CD4-positive, alpha-beta T cell treated with Interferon alpha-2 for 1 hour (primary cell): ENCODE measurements at places on chromosomes 4 and X.
A peak's percentile ranks its signal among the peaks of the same experiment; 100 is the strongest.

DNA sequence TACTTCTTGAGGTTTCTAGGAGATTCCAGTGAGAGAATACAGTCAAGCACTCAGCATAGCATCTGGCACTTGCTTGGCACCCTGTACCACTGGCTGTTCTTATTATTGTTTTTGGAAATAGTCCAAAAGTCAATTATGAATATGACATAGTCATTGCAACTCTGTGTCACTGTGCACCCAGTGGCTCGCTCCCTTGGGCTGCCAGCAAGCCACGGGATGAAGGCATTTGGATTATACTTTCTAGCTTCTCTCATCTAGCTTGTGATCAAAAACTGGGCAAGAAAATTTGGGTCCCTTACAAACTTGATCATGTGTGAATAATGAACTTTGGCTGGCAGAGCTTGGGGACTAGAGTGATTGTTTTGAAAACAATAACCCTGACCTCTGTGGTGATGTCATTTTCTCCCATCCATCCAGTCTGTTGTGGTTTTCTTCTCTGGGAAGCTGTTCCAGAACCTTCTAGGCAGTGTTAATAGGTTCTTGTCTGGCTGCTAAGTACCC, 32.7 kb upstream of the LIMCH1 start:
- DNase-seq = no peak

- no peak for DNase-seq
Observed at GRCh38 chr4:102321260-102321995, 23.9 kb downstream of the SLC39A8 start.

GRCh38 chrX:103183912-103184311, 31.0 kb upstream of the BEX4 start:
- no peak for DNase-seq

DNA sequence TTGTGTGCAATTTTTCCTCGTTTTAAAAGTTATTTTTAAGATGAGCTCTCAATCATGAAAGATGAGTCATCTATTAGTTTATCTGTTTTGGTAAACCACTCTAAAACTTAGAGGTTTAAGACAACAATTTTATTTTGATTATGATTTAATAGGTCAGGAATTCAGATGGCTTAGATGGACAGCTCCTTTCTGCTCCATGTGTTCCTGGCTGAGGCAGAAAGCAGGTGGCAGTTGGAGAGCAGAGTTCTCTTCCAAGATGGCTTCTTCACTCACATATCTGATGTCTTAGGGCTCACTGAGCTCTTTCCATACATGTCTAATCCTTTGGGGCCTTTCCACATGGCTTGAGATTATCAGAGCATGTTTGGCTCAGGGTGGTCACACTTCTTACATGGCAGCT, 48.3 kb upstream of the GRPR start:
- DNase-seq = no peak

- DNase-seq = no peak
Observed at GRCh38 chr4:153362184-153362583, 17.7 kb downstream of the MND1 start.

DNA sequence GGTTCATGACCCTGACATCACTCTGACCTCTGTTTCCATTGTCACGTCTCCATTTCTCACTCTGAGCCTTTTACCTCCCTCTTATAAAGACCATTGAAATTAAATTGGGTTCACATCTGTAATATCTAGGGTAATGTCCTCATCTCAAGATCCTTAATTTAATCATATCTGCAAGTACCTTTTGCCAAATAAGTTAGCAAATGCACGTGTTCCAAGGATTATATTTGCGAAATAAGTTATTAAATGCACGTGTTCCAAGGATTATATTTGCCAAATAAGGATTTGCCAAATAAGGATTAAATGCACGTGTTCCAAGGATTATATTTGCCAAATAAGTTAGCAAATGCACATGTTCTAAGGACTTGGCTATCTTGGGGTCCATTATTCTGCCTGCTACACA, 938.0 kb downstream of the NLGN4X start:
- no peak for DNase-seq

- DNase-seq = no peak
Observed at GRCh38 chr4:156725257-156725656, 246.3 kb downstream of the PDGFC start.

GRCh38 chr4:82508806-82509428, 52.9 kb downstream of the TMEM150C start:
- DNase-seq = no peak

- DNase-seq = no peak
Observed at GRCh38 chr4:142861351-142861750, 15.2 kb upstream of the INPP4B start.

GRCh38 chr4:39320381-39321115, 45.6 kb downstream of the RFC1 start:
- no peak for DNase-seq

DNA sequence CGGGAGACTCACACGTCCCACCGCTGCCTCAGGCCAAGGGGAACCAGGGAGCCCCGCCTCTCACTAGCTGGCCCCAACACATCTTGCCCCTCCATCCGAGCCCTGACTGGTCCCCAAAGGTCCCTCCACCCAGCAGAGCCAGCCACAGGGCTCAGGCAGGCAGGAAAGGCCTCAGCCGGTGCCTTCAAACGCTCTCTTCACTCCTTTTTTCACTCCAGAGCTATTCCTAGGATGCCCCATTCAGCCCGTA, 1.5 kb upstream of the ARHGAP4 start:
- DNase-seq = no peak

DNA sequence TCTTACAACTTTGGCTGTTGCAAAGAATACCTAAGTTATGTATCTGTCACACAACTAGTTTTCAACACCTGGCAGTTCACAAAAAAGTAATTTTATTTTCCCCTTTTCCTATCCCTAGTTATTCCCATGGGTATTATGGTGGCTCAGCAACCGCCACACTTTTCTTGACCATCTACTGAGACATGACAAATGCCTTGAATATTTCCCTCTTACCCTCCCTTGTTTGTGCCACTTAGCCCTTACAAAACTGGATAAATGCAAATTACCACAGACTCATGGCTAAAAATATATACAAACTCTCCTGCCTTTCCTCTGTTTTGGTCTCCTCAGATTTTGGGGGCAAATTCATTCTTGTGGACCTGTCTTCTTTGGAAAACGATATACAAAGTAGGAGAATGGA, 72.1 kb downstream of the AMOT start:
- DNase-seq = no peak

DNA sequence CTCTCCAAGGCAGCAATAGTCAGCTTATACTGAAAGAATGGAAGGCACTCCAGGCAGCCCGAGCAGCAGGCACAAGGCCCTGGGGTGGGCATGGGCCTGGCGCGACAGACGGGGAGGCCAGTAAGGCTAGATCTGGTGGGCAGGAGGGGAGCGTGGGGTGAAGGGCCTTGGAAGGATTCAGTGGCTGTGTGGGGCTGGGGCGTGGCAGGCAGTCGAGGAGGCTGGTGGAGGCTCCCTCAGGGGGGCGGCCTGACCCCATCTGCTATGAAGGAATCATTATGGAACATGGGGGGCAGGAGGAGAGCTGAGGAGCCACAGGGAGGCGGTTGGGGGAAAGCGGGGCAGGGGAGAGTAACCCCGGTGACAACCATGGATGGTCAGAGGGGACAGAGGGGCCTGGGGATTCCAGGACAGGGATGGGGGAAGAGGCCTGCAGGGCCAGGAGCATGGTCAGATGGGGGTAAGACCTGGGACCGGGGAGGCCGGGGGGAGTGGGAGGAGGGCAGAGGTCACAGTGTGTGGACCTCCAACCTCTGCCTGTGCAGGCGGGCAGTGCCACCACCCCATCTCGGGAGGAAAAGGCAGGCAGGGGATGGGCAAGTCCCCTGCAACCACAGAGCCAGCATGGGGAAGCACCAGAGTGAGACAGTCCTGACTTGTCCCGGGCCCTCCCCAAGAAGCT, 70.3 kb downstream of the ACOX3 start:
- DNase-seq = no peak

DNA sequence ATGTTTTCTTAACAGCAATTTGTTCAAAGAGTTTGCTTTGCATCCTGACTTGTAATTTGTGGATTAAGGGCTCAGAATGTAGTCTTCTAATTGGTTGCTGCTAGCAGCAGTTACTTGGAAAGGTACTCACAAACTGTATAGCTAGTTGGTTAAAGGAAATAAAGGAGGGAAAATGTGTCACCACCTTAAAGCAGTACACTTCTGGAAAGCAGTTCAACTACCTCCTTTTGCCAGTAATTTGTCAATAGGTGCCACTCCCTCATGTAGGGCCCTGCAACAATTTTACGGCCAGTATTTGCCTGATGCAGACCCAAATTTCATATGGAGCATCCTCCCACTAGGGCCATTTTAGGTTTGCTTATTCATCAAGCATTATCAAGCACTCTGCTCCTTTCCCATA, 20.8 kb downstream of the AMOT start:
- DNase-seq = no peak

GRCh38 chr4:44494810-44495701, 46.4 kb upstream of the KCTD8 start:
- no peak for DNase-seq

- DNase-seq = peak; percentile 82
Observed at GRCh38 chrX:96684339-96685209, at the start of gene DIAPH2. TSS of gene DIAPH2 (plus strand) at chrX:96684842.

DNA sequence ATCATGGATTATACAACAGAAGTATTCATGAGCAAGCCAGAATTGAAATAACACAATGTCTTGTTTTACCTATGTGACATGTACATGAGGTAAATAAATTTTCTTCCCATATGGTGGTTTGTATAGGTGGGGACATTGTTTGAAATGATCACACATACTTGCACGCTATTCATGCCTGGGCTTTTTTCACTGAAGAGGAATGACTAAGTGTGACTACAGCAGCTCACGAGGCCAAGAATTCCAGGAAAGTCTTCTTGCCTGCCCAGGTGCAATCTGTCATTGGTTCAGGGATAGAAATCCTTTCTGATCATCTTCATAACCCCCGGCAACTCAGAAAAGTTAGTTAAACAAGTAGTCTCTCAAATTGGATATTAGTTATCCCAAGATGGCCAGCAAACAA, 36.3 kb upstream of the AREG start:
- no peak for DNase-seq

DNA sequence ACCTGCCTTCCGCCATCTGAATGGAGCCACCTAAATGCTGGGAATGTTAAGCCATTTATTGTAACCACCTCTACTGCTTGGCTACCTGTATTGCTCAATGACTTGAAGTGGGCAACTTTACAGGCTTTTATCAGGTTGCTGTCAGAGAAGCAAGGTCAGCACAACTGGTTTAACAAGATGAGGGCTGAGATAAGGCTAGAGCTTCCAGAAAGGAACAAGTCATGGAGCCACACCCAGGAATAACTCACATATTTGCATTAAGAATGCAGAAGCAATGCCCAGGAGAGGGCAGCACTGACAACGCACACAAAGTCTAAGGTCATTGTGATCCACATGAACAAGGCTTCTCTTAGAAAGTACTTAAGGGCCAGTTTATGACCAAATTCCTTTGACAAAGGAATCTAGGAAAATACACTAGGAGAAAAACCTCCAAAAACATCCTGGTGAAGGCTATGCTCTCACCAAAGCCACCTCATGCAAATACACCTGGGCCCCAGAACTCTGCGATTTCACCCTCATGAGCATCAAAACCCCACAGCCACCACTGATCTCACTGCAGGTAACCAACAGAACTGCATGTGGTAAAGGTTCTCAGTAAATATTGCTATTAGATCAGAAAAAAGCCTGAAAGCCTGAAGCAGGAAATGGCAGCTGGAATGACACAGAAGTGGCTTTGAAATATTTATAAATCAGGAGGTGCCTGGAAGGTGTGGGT, 15.0 kb upstream of the STS start:
- peak; percentile 28 for DNase-seq

DNA sequence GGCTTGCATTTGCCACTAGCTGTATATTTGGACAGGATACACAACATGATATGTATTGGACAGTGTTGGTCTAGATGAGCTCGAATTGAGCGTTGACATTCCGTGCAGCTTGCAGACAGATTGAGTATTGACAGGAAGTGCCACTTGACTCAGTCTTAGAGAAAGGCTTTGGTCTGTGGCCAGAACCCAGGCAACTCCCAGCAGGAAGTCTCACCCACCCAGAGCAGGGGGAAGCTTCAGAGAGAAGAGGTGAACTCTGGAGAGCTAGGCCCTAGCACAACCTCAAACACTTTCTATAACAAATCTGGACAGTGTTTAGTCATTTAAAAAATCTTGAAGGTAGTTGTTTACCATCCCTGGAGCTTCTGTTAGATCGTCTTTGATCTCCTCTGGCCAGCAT, 280.5 kb downstream of the FBXW7 start:
- peak; percentile 40 for DNase-seq

DNA sequence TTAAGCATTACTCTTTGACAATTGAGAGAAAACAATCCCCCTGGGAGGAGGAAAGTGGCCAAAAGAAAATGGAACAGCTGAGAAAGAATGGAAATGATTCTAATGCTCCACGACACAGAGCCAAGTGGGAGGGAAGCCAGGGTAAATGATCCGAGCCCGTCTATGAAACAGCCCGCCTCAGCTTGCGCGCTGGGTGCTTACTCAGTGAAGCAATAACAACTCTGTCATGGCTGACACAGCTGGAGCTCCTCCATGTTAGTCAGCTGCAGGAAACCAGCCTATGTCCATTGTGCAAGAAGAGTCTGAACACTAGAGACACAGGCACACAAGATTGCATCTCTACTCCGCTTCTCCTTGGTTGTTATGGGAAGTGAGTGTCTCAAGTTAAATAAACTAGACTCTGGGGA, 19.3 kb downstream of the NOA1 start:
- DNase-seq = no peak

DNA sequence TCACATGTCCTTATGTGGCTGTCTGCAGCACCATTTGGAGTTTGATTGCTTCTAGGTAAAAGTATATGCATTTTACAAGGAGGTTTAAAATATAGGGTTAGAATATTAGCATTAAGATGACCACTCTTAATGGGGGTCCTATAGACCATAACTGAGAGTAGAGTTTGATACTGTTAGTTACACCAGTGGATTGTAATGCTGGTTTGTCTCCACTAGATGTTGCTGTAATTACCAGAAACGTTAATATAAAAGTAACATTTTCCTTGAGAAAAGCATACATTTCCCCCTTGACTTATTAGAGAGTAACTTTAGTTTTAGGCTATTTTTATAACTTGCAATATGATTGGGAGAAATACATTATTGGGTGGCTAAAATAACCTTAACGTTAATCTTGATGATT, 93.0 kb downstream of the ZXDA start:
- DNase-seq = no peak

DNA sequence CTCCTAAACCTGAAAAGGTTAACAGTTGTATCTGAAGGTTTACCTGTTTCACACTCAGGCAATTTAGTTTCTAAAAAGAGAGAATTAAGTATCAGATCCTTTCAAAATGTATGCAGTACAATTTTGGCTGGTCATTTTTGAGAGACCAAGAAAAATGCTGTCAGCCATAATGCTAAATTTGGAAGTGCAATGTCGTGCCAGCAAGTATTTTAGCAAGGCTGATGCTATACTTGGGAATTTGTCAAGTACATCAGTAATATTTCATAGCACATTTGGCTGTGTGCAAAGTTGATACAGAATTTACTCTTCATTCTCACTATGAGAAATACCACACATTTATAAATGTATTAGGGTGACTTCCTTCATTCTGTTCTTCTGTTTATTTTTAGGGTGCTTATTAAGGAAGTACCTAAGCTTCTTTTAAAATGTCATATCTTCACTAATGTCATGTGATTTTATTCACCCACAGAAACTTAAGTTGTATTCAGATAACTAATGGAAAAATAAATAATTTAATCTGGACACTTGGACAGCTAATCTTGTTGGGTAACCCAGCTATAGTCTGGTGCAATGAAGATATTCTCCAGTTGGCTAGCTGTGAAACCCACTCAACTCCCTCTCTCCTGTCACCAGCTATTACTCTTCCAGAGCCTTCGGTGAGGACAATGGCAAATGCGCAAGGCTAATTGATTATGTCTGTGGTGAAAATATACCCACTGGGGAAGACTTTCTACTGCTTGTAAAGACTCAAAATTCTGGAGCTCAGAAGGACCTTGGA, 84.2 kb upstream of the TLL1 start:
- DNase-seq = no peak
